Activated CD8-positive, alpha-beta memory T cell treated with anti-CD3 and anti-CD28 coated beads, Interleukin-2, amount 50 U/mL, for 48 hours (primary cell): ENCODE measurements at places on chromosomes 12 and 14.
A peak's percentile ranks its signal among the peaks of the same experiment; 100 is the strongest.

- DNase-seq = no peak
Observed at GRCh38 chr12:128840862-128841468, 12.3 kb upstream of the GLT1D1 start.

DNA sequence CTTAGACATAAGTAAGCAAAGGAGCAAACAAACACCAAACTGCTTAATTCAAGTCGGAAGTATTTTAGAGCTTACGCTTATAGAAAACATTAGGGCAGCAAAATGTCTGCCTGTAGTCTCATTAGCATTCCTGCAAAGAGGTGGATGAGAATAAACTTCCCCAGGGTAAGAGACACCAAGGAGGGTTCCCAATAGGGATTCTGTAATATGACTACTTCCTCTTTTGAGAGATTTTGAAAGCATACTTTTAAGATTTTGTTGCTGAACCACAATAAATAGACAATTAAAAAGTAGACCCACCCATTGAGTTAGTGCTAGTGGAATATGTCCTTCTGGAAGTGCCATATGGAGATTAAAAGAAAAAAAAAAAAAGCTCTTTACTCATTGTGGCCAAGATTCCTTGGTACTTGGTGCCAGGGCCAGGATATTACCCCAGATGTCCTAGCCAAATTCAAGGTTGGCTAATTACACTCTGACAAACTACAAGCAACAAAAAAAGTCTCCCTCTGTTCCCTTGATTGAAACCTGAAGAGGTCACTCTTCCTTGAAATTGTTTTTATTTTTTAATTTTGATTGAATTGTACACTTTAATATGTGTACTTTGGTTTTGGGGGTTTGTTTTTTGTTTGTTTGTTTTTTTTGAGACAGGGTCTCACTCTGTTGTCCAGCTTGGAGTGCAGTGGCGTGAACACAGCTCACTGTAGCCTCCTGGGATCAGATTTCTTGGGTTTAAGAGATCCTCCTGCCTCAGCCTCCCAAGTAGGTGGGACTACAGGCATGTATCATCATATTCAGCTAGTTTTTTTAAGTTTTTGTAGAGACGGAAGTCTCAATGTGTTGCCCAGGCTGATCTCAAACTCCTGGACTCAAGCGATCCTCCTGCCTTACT lies 8.7 kb downstream of the CLIP1 start:
- no peak for DNase-seq

DNA sequence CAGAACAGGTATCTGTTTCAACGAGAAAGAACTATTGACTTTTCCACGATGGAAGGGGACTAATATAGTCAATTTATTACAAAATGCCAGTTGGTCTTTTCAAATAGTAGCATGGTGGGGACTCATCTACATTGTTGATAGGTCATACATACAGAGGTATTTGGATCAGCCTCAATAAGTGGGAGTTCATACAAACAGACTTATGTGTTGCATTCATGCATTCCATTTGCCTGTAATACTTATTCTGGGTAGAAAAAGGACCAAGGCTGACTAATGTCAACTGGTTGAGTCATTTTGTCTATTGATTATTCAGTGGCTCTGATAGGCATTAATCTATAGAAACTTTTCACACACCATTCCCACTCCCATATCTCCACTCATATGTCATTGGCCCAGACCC lies 41.5 kb upstream of the GLIPR1 start:
- no peak for DNase-seq

GRCh38 chr12:23484238-23484637 lies 465.2 kb downstream of the SOX5 start:
- DNase-seq = no peak

- DNase-seq = no peak
Observed at GRCh38 chr14:27228053-27228452, 630.2 kb upstream of the NOVA1 start.

- no peak for DNase-seq
Observed at GRCh38 chr12:45377815-45378214, 161.9 kb downstream of the ANO6 start.

GRCh38 chr14:51395361-51395849 lies 155.4 kb downstream of the TMX1 start:
- DNase-seq = no peak

- peak; percentile 73 for DNase-seq
Observed at GRCh38 chr14:100106250-100107112, 41.3 kb downstream of the EVL start.

DNA sequence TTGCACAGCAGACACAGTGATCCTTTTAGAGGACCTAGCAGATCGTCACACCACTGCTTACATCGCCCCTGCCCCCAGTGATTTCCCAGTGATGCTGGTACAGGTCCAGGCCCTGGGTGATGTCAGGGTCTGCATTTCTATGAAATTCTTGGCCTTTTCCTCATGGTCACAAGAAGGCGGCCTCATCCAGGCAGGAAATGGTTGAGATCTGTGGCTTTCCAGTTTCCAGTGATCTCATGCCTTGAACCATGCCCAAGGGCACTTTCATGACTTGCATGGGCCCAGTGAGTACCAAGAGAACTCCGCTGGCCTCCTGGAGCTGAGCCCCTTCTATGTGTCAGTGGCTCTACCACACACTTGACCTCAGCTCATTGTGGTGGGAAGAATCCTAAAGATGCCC lies 41.9 kb upstream of the BDKRB2 start:
- peak; percentile 4 for DNase-seq

- peak; percentile 58 for DNase-seq
Observed at GRCh38 chr14:105530285-105531087, 4.1 kb downstream of the TMEM121 start.

DNA sequence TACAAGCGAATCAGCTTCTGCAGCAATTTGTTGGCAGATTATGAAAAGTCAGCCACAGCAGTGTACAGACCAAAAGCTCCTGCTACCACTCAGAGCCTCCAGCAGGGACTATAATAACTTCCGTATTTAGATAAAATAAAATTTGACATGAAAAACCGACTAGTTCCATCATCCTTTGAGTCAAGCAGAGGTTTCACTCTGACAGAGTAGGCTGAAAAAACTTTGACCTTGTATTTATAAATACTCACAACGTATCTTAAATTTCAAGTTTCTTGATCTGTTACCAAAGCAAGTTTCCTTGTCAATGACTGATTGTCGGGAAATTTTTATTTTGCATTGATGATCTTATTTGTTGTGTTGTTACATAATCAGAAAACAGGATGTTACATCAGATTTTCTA lies 283.4 kb downstream of the DAD1 start:
- no peak for DNase-seq

DNA sequence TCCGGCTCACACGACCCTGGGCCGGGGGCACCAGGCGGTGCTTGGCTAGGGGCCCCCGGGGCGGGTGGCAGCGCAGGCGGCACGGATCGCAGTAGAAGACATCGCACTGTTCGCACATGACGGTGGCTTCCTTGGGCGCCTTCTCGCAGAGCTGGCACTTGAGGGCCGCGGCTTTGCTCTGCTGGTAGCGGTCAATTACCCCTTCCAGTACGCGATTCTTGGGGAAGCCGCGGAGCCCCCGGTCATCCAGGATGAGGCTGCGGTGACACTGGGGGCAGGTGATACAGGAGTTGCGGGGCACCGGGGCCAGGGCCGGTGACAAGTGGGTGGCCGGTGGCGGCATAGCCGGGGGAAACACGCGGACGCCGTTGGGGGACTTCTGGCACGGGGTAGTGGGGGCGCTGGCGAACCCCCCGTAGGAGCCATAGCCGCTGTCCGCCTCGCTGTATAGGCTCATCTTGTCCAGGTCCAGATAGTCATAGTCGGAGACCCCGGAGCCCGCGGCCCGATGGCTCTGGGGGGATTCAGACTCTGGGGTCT lies 553 bp downstream of the TRIM9 start:
- peak; percentile 65 for DNase-seq

- DNase-seq = no peak
Observed at GRCh38 chr14:51495319-51495718, 156.4 kb upstream of the FRMD6 start.

DNA sequence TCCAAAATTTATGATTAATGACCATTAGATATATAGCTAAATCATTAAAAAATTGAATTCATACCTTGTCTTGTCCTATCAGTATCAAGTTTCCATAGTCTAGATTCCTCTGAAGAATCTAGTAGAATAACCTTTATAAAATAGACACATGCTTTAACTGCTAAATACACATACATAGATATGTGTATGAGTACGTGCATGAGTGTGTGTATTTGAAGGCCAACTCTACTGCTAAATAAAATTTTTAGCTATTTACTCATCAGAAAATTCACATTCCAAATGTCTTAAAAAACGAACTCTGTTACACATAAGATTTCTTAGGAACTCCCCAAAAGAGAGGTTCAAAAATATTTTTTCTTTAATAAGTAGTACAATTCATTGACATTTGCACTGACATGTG lies 233.0 kb downstream of the SSPN start:
- DNase-seq = no peak

GRCh38 chr12:130669797-130670196 lies 46.3 kb downstream of the RIMBP2 start:
- no peak for DNase-seq

GRCh38 chr14:29587761-29588470 lies 339.7 kb downstream of the PRKD1 start:
- no peak for DNase-seq

DNA sequence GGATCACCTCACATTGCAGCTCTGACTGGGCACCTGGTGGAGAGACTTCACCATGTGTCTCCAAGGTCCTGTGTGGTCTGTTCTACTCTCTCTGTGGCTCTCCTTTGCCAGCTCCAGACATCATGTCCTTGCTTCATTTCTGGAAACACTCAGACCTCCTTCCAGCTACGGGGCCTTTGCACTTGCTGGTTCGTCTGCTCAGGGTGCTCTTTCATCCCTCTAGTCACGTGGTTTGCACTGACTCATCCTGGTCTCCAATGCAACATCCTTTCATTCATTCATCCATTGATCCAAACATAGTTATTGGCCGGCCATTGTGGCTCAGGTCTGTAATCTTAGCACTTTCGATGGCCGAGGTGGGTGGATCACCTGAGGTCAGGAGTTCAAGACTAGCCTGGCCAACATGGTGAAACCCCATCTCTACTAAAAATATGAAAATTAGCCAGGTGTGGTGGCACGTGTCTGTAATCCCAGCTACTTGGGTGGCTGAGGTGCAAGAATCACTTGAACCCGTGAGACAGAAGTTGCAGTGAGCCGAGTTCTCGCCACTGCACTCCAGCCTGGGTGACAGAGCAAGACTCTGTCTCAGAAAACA lies 23.9 kb upstream of the CCDC63 start:
- no peak for DNase-seq

- no peak for DNase-seq
Observed at GRCh38 chr14:79570648-79571047, 640.7 kb downstream of the DIO2 start.

DNA sequence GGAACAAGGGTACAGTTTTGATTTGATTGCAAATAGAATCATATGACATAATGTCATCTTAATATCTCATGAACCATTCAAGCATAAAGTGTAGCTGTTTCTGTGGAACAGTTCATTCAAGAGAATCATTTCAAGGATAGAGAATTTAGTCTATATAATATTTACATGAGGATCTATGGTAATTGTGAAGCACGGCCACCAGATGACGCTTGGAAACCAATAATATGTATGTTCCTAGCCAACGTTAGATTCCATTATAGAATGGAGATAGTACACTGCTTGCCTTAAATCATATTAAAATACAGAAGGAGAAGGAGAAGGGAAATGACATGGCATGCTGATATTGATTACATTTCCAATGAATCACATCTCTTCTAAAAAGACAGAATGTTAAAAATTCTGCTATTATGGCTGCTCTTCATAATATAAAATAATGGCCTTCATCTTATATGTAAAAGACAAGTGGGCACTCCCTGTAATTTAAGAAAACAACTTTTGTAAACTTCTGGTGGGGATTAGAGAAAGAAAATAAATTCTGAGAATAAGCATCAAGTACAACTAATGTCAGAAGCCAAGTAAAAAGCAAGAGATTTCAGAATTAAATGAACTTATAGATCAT lies 351.0 kb downstream of the NAV3 start:
- no peak for DNase-seq

- DNase-seq = no peak
Observed at GRCh38 chr12:8662593-8662992, at the start of gene MFAP5. Gene MFAP5, minus strand, starts transcription at chr12:8662826. Its CDS starts 722 bp downstream, at chr12:8662104.

- DNase-seq = no peak
Observed at GRCh38 chr14:76699209-76699938, 61.9 kb upstream of the VASH1 start.
